ENCODE measurements at places on chromosomes 12 and 14.
A peak's percentile ranks its signal among the peaks of the same experiment; 100 is the strongest.

- DNase-seq, result no peak
Measured at GRCh38 chr12:96606644-96607043, 117.3 kb downstream of the CFAP54 start.

- DNase-seq, result no peak
Measured at GRCh38 chr12:53791735-53792326, 40.1 kb upstream of the CISTR start.

GRCh38 chr12:54658306-54659264, 10.4 kb upstream of the DCD start:
- no peak for DNase-seq

DNA sequence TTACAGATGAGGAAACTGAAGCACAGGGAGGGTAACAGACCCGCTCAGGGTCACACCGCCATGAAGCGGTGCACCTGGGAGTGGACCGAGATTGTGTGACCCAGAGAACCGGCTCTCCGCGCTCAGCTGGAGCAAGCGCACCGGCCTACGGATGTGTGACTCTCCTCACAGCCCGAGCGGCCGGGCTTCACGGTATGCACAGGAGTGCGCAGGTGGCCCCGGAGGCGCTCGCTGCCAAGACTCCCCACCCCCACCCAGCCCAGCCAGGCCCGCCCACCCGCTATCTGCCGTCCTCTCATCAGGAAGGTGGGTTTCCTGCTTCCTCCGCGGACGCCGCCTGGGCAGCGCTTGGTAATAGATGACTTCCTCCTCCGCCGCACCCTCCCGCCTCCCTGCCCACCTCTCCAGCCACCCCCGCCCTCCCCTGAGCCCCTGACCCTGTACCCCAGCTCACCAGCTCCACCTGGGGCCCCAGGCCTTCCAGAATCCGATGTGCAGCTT, 110.7 kb downstream of the NCOR2 start:
- no peak for DNase-seq

- DNase-seq, result peak; percentile 70
Measured at GRCh38 chr14:82080370-82080769, 546.7 kb upstream of the SEL1L start.

- DNase-seq, result no peak
Measured at GRCh38 chr14:96060186-96060933, 21.2 kb downstream of the C14orf132 start.

DNA sequence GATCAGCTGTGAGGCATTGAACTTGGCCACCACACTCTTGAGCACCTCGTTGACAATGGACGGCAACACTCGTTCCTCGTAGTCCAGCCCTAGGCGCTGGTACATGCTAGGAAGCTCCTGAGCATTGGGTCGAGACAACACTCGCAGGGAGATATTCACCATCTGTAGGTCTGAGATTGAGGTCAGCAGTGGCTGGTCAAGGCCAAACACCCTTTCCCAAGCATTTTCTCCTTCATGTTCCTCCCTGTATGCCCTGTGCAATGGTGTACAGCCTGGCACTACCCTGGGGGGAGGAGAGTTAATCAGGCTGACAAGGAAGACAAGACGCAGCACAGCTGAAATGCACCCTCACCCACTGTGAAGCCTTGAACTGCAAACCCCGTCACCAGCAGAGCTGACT, 2.0 kb downstream of the PHB2 start:
- no peak for DNase-seq

DNA sequence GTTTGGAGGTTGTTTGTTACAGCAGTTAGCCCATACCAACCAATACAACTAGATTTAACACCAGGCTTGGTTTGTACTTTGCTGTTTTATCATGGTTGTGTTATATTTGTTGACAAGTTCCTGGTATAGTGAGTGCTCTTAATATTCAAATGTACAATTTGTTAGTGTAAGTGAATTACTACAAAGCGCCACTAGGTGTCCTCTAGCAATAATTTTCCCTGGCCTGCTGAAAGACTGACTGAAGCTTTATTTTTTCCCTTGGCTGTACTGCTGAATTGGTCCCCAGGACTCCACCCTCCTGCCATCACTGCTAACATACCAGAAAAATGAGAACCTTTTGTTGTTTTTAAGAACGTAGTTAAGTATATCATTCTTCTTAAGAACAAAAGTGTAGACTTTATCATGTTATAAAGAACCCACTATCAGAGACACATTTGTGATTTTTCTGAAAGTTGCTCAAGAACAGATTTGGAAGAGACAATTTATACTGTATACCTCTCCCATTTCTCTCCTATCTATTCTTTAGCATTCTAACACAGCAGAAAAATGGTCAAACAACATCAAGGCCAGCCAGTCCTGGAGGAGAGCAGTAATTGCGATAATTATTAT, 75.3 kb upstream of the FAR2 start:
- peak; percentile 32 for DNase-seq

DNA sequence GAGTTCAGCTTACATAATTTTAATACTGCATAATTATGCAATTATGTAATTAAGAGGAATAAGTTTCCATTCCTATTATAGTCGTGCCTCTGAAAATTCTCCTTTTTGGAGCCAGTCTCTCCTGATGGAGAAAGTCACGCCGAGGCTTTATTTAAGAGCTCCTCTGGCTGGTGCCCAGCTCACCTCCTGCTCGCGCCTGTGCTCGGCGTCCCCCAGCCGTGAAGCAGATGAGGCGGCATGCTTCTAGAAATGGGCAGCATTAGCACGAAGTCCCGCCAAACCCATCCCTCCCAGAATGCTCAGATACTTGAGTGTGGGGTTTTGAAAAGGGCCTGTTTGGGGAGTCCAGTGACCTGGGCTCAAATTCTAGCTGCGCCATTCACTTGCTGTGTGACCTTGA, 153.0 kb downstream of the PHETA1 start:
- peak; percentile 20 for DNase-seq

DNA sequence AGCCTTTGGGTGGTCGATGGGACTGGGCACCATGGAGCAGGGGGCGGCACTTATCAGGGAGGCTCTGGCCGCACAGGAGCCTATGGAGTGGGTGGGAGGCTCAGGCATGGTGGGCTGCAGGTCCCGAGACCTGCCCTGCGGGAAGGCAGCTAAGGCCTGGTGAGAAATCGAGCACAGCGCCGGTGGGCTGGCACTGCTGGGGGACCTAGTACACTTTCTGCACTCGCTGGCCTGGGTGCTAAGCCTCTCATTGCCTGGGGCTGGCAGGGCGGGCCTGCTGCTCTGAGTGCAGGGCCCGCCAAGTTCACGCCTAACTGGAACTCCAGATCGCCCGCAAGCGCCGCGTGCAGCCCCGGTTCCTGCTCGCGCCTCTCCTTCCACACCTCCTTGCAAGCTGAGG, 33.1 kb upstream of the SLCO1B3 start:
- no peak for DNase-seq

GRCh38 chr14:68370057-68370360, 422.9 kb downstream of the ZFP36L1 start:
- no peak for DNase-seq

GRCh38 chr12:113002155-113002554, 23.8 kb downstream of the OAS2 start:
- DNase-seq, result no peak

DNA sequence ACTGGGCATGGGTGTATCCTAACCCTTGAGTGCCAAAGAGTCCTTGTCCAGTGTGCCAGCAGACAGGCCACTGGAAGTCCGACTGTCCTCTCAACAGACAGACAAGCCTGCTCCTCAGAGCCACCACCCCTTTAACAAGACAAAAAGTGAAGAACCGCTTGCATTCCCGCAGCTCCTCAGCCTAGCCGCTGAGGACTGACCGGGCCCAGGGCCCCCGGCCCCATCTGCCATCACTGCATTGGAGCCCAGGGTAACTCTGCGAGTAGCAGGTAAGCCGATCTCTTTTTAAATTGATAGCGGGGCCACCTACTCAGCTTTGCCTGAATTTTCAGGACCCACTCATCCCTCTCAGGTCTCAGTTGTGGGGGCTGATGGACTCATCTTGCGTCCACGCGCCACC, 68.9 kb downstream of the MOK start:
- DNase-seq, result no peak

DNA sequence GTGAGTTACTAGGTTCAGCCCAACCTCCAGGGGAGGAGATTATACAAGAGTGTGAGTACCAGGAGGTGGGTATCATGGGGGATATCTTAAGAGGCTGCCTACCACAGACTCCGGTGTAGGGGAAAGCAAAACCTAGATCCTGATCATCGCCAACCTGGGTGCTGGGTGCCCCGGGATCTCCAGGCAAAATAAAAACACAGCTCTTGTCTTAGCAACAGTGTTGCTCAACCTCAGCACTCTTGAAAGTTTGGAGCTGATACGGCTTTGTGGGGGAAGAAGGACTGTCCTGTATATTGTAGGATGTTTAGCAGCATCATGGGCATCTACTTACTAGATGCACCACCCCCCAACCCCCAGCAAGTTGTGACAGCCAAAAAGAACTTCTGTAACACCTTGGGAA, 74.5 kb downstream of the CCDC60 start:
- DNase-seq, result no peak

DNA sequence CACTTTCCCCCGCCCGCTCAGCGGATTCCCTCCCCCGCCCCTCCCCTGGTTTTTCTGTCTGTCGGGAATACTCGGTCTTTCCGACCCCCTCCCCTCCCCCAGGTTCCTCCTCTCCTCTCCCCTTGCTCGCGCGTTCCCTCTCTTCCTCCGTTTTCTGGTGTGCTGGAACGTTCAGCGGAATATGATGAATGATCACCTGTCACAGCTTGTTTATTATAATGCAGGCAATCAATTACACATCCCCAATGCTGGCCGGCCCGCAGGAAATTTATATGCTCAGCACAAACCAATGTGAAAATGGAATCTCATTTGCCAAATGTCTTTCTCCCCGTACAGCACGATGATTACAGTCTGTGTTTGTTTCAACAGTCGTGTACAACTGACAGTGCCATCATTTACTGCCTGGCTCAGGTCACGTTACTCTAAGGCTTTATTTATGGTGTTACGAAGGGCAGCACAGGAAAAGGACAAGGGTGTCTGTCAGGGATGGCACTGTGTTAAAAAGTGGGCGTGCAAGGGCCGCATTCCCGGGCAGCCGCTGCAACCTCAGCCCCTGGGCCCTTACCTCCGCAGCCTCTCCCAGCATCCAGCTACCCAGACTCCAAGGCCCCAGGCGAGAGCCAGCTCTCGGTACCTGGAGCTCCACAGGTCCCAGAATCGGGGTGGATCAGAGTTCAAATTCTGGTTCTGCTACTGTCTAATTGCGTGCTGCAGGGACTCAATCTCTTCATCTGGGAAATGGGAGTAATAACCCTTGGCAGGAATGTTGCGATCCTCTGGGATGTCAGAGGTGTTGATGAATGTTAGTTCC, 24.7 kb upstream of the MAP1LC3B2 start:
- peak; percentile 36 for DNase-seq

GRCh38 chr14:99824776-99825175, 31.6 kb downstream of the EML1 start:
- no peak for DNase-seq

DNA sequence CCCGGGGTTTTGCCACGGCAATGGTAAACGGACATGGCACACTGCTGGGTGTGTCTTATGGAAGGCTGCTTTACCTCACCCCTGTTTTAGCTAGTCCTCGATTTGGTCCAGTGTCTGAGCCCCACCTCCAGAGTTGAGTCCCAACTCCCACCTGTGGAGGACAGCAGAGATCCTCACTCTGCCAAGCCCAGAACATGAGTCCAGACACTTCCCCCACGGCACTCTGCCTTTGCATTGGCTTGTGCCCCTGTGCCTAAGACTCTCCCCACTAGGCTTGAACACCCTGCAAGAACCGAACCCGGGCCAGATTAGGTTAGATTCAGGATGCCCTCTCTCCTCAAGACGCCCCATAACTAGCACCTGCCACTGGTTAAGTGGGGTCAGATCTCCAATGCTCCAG, 59.8 kb upstream of the C14orf180 start:
- DNase-seq, result no peak

GRCh38 chr12:124282287-124282686, 12.6 kb upstream of the RFLNA start:
- no peak for DNase-seq

- no peak for DNase-seq
Measured at GRCh38 chr12:110667671-110668070, 21.2 kb downstream of the HVCN1 start.

DNA sequence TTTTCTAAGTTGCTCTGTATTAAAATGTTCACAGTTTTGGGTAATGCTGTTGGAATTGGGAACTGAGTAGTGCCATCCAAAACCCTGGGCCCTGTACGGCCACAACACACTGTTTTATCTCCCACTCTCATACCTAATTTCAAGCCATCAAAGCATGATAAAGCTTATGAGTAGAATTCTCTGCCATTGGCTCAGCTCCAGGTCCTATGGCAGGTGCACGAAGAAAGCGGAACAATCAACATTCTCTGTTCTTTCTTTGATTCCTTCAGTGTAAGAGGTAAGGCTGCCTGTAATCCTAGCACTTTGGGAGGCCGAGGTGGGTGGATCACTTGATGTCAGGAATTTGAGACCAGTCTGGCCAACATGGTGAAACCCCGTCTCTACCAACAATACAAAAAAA, 394.9 kb downstream of the CCDC91 start:
- DNase-seq, result peak; percentile 21

GRCh38 chr14:58177125-58177524, 22.8 kb upstream of the ACTR10 start:
- no peak for DNase-seq

GRCh38 chr12:110248096-110248447, 33.0 kb upstream of the ATP2A2 start:
- no peak for DNase-seq

DNA sequence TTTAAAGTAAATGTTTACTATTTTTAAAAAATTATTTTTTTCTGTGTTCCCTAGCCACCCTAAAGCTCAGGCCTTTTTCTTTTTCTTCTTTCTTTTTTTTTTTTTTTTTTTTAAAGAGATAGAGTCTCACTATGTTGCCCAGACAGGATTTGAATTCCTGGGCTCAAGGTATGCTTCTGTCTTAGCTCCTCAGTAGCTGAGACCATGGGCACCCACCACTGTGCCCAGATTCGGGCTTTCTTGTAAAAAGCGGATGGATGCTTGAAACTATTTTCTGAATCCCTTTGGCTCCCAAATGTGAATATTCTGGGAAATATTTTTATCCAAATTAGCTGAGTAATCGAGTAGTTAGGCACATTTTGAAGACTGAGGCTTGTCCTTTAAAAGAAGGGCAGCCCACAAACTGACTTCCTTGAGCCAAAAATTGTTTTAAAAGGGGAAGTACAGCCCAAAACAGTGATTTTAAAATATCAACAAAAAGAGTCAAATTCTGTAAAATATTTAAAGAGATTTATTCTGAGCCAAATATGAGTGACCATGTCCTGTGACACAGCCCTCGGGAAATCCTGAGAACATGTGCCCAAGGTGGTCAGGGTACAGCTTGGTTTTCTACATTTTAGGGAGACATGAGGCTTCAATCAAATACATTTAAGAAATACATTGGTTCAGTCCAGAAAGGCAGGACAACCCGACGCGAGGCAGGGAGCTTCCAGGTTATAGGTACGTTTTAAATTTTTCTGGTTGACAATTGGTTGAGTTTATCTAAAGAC, 28.8 kb upstream of the HIGD1C start:
- DNase-seq, result no peak

DNA sequence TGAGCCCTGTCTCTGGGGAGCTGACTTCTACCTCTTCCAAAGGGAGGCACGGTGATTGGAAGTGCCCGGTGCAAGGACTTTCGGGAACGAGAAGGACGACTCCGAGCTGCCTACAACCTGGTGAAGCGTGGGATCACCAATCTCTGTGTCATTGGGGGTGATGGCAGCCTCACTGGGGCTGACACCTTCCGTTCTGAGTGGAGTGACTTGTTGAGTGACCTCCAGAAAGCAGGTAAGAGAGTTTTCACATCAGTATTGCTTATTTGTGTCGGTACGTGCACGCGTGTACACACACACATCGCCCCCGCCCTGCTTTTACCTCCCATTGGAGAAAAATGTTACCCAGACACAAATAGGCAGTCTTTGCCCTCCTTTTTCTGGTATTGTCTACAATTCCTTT, 13.7 kb downstream of the PFKM start:
- no peak for DNase-seq

GRCh38 chr14:89041257-89041582, 216.8 kb downstream of the TTC8 start:
- DNase-seq, result peak; percentile 85
